ENCODE measurements at places on chromosomes 1 and 21.

- DNase-seq, result no peak
Measured at GRCh38 chr1:24765308-24765988, 20.2 kb downstream of the CLIC4 start.

- DNase-seq, result no peak
Measured at GRCh38 chr1:66300972-66301451, 232.9 kb upstream of the SGIP1 start.

DNA sequence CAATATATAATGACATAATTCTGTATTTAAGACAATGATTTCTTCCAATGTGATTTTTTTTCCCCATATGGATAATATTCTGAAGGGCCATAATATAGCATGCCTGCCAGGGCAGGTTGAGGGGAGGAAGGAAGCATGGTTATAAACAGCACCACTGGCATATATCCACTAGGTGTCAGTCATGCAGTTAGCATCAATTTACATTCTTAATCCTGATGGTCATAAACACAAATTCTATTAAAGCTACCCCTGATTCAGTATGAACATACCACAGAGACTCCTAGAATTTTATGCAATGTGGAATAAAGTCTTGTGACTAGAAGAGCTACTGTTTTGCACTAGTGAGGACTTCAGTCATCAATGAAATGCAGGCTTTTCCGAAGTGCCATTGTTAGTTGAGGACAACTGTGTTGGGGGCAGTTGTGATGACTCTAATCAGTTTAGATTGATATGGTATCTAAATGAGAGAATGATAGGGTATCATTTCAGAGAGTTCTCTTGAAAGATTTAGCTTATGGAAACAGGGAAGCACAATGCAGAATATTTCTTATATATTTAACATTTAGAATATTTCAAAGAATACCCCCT lies 342.7 kb upstream of the NR5A2 start:
- DNase-seq, result peak; percentile 48

DNA sequence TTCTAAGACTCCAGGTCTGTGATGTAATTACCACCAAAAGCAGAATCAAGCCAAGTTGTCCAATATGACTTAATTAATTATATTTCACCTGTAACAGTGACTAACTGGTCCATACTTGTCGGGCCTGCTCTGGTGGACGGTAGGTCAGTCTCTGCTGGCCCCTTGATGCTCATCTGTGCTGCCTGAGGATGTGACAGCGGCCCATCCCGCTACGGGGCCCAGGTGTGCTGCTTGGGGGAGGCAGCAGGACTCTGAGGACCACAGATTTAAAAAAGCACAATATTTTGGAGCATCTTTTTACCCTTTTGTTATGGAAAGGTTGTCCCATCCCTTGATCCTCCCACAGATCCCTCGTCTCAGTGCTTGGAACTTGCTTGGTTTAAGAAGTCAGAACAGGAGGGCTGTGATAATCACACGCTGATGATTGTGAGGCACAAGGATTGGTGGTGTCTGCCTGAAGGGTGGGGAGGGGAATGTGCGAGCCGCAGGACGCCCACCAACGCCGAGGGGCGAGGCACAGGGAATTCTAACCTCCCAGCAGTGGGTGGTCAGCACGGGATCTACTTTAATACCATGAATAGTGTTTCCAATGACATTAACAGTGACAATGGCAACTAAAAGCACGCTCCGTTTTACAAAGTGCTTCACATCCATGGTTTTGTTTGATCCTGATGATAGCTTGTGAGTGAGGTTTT lies 27.8 kb upstream of the UMODL1 start:
- DNase-seq, result no peak

DNA sequence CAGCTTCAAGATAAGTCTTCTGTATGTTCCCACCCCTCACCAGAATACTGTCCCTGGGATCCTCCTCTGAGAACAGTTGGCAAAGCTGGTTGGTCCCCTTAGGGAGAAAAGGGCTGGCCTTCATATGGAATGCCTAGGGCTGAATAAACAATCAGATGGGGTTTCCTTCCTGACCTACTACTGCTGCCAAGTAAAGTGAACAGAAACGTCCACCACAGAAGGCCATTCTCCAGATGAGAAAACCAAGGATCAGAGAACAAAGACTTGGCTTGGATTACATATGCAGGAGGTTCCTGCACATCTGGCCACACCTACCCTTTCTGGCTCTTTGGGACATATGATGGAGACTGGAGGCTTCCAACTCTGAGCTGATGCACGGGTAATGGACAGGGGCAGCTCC lies 194.5 kb downstream of the HIVEP3 start:
- no peak for DNase-seq

- DNase-seq, result no peak
Measured at GRCh38 chr21:45306453-45306831, 18.7 kb upstream of the POFUT2 start.

- DNase-seq, result no peak
Measured at GRCh38 chr1:159939678-159940002, 5.8 kb downstream of the IGSF9 start.

DNA sequence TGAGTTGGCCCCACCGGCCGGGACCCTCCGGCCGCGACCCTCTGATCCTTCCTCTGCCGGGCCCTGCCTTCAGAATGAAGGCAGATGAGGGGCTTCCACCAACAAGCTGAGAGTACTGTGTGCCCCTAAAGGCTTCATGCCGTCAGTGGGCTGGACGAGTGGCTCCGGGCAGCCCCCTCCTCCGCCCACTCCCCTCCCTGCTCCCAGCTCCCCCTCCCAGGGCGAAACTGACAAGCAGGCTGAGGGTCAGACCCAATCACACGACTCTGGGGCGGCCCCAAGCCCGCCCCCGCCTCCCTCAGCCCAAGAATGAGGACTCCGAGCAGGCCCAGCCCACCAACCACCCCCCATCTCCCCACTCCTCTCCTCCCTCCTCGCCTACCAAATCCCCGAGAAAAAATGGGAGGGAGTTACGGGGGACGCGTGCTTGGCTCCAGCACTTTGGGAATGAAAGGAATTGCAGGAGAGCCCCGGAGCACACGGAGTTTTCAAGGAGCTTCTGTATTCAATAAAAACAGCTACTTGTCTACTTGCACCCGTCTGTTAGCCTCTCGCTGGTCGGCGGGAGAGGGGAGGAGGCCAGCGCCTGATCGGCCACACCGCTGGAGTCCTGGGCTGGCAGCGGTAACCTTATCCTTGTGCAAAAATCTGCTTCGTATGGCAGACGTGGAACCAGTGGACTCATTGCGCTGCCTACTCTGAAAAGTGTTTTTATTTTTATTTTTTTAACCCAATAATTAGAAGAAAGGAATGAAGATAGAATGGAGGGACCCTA lies at the start of gene COL11A1:
TSS of gene COL11A1 (minus strand) at position 147 of the 775 bp plus-strand sequence. CDS start 344 bp downstream, outside the sequence.
- DNase-seq, result no peak

- no peak for DNase-seq
Measured at GRCh38 chr1:11985851-11986250, 5.6 kb downstream of the MFN2 start.

GRCh38 chr1:175167861-175168260 lies 24.7 kb downstream of the KIAA0040 start:
- no peak for DNase-seq

DNA sequence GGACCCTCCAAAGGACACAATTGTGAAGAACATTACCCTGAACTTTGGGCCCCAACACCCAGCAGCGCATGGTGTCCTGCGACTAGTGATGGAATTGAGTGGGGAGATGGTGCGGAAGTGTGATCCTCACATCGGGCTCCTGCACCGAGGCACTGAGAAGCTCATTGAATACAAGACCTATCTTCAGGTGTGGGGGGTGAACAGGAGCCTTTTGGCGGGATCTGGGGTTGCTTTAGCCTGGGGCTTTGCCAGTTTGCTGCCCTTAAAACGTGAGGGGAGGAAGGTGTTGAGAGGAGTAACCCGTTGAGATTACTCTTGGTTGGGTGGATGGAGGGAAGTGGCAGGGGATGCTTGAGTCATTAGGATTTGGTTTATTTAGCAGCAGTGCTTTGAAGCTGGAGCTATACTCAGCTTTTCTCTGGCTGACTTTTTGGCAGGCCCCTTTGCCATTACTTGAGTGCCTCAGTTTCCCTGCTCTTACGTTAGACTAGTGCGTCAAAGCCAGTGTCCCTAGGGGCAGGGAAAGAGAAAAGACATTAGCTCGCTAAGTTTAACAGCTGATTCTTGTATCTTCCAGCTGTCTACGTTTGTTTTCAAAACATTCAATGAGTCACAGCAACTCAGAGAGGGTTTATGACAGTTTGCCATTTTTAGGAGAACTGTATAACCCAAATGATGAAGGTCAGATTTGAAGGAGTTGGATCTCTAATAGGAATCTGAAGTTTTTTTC lies 4.4 kb downstream of the NDUFS2 start:
- DNase-seq, result no peak

DNA sequence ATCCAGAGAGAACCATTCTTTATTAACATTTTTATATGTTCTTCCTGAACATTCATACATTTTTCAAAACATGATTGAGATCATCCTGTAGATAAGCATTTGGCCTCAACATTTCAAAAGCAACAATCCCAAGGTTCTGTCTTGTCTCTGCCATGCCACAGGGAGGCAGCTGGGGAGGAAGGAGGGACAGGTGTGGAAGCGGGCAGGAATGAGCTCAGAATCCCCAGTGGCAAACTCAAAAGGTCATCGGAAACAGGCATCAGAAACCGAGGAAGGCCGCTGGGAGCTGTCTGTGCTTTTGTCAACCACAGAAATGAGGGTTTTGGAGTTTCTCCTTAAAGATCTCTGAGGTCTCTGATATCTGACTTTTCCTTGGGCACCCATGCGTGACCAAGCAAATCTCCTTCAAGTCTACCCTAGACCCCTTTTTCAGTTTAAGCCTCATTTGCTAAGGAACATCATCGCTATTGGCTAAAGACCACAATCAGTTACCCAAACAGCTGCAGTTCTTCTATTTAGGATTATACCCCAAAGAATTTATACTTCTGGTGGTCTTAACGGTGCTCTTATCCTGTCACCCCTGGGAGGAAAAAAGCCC lies 34.0 kb downstream of the RASSF5 start:
- no peak for DNase-seq

GRCh38 chr21:16377857-16378256 lies 648.1 kb downstream of the USP25 start:
- DNase-seq, result no peak

DNA sequence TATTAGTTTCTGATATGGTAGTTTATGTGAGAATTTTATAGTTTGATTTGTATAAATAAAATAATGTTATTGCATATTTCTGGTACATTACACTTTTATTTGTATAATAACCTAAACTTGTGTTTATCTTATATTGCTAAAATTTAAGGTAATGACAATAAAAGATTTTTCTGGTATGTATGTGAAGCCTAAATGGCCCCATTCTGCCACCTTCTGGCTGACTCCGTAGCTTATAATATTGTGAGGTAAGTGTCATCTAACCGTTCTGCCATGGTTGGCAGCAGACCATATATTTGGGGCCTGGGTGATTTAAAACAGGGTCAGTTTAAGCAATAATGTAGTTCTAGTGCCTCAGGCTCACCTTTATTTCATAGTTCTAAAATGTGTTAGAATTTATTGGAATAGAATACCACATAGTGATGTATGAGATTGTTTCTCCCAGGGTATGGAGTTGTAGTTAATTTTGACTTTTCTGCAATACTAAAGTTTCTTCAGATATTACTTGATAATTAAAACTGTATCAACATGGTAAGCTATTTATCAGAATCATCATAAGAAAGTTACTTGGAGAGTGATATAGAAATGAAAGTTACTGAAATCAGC lies 21.2 kb upstream of the PRKACB start:
- peak; percentile 39 for DNase-seq

DNA sequence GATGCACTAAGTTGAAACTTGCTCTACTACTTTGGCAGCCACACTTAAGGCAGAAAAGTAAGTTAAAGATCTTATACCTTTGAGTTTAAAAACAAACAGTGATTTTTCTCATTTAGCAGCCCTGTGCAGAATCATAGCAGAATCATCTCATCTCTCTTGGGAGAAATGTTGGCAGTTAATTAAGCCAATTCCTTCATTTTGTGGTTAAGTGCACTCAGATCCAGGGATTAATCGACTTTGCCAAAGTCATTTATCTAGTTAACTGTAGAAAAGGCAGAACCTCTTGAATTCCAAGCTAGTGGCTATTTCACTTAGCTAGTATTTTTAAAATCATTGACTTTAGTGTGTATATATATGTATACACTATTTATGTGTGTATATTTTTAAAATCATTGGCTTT lies 125.0 kb downstream of the GPR52 start:
- no peak for DNase-seq

GRCh38 chr1:171800851-171801250 lies 19.4 kb downstream of the METTL13 start:
- DNase-seq, result no peak

DNA sequence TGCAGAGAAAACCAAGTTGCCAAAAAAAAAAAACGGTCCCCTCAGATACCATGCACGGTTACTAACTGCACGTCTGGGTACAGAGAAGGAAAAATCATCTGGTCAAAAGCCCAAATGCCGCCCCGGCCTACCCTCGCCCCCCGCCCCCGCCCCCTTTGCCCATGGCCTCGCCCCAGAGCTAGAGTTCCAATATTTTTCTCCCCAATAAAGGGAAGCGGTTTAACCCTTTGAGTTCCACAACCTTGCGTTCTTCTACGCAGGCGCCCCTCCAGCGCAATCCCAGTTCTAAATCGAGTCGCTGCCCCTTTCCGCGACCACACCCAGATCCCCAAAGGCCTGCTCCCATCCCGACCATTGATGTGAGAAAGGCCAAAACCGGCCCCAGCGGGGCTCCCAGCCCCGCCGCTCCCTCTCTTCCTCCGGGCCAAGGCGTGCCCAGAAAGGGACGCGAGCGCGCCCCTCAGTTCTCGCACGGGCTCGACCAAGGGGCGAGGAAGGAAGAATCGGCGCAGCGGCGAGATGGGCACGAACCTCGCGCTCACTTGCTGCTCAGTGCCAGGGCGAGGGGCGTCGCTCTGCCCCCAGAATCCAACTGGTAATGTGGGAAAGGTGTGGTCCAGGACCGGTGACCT lies 797 bp downstream of the WDR47 start:
- peak; percentile 23 for DNase-seq

GRCh38 chr1:1318777-1319645 lies 5.4 kb downstream of the INTS11 start:
- DNase-seq, result no peak

DNA sequence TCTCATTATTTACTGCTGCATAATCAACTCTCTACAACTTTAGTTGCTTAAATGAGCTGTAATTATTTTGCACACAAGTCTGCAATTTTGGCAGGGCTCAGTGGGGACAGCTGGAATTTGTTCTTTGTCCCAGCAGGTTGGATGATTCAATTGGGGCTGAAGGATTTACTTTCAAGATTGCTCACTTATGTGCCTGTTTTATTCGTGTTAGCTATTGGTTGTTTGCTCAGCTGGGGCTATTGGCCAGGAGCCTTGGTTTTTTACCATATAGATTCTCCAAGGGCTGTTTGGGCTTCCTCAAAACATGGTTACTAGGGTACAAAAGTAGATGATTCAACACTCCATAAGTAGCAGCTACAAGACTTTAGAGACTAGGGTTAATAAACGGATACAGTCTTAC lies 13.4 kb downstream of the OR10R2 start:
- DNase-seq, result peak; percentile 48

DNA sequence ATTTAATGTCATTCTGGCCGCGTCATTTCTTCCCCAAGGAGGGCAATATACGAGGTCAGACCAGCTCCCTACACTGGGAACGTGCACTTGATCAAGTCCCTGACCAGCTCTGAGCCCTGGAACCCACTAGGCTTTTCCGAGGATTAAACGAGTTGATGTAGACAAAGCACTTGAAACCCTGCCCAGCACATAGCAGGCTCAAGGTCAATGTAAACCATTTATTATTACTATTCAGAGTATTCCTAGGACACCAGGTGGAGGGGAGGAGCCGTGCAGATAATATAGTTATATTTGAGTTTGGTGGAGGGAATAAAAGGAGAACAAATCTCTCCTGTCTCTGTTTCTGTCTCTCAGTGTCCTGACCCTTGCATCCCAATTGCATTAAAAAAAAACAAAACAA lies 174.1 kb upstream of the IGSF21 start:
- no peak for DNase-seq

- DNase-seq, result no peak
Measured at GRCh38 chr1:201139306-201139705, 12.3 kb upstream of the ASCL5 start.
